ENCODE measurements at places on chromosomes 11 and 22.

DNA sequence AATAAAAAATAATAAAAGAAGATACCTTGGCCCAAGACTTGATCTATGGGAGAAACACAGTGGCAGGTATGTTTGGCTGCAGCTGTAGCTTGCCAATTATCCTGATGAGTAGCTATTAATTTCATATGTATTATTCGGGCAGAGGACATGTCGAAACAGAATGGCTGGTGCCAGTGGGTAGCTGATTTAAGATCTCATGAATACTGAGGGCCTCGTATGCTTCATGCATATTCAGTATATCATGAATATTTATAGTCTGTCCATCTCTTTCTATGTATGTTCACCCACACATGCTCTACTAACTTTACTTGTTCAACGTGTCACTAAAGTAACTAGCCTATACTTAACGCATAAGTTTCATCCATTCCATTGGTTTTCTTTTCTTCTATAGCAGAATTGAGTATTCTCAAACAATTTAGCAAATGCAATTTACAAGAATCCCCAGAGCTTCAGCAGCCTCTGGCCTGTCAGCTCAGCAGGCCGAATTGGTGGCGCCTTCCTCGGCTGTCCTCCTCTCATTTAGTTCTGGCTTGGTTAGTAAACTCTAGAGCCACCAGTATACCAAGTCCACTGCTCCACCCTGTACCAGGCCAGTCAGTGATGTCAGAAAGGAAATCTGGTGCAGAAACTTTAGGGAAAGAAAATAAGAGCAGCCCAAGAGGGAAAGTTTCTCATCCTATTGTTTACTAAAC, 17.9 kb downstream of the ART5 start:
- DNase-seq, result no peak

DNA sequence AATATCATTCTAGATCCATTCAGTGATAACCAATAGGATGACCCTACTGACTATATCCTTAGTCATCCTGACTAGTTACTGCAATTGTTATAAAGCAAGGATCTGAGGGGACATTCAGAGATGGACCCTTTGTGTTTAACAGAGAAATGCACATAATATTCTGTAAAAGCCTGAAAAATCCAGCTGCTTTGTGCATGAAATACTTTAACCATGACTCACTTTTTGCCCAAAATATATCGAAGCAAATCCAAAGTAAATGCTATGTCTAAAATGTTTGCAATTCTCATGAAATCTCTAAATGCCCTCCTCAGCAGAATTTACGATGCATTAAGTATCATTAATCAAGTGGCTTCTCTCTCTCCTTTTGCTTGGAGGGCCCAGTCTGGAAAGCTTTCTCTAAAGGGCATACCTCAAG, 178.8 kb upstream of the MTMR2 start:
- DNase-seq, result no peak

GRCh38 chr11:17387811-17388210, 648 bp downstream of the KCNJ11 start:
- no peak for DNase-seq

DNA sequence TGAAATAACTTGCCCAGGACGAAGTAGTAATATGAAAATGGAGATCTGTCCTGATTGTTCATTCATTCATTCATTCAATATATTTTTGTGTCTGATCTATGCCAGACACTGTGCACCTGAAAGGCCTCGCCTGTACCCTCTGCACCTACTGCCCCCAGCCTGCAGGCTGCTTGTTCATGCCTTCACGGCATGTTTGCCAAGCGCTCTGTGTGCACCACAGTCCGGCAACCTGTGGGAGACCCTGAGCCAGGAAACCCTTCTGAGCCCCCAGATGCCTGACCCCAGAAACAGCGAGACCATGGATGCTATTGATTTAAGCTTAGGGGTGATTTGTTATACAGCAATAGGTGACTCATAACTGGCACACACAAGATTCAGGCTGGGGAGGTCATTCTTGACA, 47.0 kb downstream of the RTL6 start:
- no peak for DNase-seq

- DNase-seq, result no peak
Observed at GRCh38 chr11:72379384-72380131, 54.8 kb downstream of the CLPB start.
